Bronchial epithelial cell (primary cell): ENCODE measurements at places on chromosomes 5 and 9. TPM values are rescaled to one million over a fixed set of nuclear protein-coding genes. Genes with fewer than 3 reads are reported as not detected.

GRCh38 chr9:75116306-75116705 is 28.0 kb downstream of the OSTF1 start:
- no peak for DNase-seq

The SLC6A18 gene
- not detected in 2 replicates for total RNA-seq

GRCh38 chr9:121830441-121831140 is 179.2 kb downstream of the DAB2IP start:
- no peak for DNase-seq

GRCh38 chr9:94655739-94656138 is 16.4 kb upstream of the FBP1 start:
- DNase-seq: no peak

The SEMA6A gene
- 0.53 and 0.64 TPM in 2 replicates for total RNA-seq

DNA sequence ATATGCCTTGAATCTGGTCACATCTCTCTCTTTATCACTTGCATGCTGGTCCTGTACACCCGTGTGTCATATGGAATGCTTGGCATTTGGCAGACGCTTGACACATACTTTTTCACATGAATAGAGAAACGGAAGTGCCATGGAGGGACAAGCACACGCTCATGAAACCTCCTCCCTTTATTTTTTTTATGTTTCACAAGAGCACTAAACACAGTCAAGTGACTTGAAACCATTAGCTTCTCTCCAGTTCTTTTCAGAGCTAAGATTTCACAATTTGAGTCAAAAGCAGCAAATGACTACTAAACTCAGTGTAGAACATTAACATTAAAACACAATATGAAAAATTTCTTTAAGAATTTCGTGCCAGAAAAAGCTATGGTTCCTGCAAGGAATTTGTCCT is 151.1 kb downstream of the DOCK2 start:
- DNase-seq: peak; percentile 51

- peak; percentile 59 for DNase-seq
Observed at GRCh38 chr5:149367249-149367971, 9.6 kb downstream of the PCYOX1L start.

GRCh38 chr5:116448870-116449427 is 125.7 kb downstream of the SEMA6A start:
- DNase-seq: no peak

The DMGDH gene
- 11.6 and 15.1 TPM in 2 replicates for total RNA-seq

DNA sequence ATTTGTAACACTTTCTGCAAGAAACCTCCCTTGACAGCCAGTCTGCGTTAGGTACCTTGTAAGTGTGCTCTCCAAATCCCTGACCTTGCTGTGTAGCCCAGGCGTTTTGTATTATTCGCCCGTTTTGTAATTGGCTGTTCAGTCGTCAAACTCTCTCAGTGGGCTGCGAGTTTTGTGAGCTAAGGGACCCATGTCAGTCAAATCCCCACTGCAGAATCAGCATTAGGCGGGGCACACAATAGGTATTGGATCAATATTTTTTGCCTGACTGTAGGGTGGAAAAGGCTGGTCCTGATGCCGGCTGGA is 665 bp downstream of the DNAJC18 start:
- no peak for DNase-seq

- DNase-seq: peak; percentile 43
Observed at GRCh38 chr9:87711857-87712800, 13.8 kb upstream of the CTSL start.

DNA sequence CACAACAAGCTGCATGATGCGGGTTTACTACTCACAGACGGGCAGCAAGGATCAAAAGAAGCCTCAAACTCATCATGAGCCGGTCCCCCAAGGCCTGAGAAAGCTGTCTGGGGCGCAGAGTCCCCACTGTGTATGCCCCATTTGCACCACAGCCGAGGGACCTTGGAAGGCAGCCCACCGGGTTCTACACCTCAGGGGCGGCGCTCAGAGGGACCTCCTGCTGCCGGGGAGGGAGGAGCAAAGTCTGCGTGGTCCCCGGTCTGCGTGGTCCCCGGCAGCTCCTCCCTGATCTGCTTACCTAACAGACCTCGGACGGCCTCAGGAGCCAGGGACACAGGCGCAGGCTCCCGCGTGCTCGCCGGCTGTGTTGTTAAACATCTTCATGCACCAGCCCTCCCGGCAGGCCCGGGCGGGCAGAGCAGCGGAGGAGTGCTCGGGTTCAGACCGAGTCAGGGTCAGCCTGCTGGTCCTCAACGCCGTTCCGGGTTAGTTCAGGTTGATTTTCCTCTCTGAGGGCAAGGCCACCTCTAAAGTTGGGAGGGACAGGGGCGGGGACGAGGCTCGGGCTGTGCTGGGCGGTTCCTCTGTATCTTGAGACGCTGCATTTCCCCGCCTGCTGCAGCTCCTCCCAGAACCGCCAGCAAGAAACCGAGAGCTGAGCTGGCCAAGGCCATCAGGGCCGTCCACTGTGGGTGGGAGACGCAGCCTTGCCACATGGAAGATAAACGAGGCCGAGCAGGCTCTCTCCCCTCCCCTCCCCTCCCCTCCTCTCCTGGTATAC is 74.6 kb downstream of the MRPL36 start:
- peak; percentile 4 for DNase-seq
